ENCODE measurements at places on chromosomes 2 and 18.

DNA sequence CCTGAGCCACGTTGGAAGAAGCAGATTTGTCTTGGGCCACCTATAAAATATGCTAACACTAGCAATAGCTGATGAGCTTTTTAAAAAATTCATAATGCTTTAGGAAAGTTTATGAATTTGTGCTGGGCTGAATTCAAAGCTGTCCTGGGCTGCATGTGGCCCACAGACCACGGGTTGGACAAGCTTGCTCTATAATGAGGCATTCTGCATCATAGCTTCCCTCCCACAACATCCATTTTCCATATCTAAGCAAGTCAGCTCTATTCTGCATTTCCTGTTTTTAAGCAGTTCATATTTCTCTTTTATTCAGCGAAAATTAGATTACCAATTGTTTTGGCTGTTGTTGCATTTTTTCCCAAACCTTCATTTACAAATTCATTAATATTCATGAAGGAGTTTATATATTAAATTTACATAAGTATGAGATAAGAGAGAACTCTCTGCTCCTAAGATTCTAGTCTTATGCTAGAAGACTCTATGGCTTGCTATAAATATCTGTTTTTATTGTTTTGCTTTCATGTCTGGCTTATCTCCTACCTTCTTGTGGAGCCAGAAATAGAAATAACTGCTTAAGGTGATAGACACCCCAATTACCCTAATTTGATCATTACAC is 114.5 kb upstream of the HNRNPA3 start:
- DNase-seq: no peak

- DNase-seq: no peak
These were observed 10.2 kb upstream of the PCARE start for GRCh38 chr2:29084554-29084953.

DNA sequence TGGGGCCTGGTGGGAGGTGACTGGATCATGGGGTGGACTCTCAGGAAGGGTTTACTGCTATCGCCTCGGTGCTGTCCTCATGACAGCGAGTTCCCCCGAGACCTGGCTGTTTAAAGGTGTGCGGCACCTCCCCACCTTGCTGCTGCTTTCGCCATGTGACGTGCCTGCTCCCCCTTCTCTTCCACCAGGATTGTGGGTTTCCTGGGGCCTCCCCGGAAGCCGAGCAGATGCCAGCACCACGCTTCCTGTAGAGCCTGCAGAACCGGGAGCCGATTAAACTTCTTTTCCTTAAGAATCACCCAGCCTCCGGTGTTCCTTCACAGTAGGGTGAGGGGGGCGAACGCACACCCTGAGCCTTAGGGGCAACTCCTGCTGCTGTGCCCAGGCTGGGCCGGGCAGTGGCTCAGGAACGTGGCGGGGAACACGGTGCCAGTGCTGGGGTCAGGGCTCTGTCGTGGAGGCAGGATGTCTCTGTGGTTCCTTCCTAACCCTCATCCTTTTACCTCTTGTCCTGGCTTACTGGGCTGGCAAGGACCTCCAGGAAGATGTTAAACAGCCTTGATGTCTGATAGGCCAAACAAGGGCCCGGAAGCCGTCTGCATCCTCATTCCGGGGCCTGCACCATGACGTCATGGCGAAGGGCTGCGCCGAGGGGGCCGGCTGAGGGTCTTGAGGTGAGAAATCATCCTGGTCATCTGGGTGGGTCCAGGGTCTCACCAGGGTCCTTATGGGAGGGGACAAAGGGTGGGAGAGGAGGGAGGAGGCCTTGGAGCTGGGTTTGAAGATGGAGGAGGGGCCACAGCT is 12.7 kb downstream of the NEU4 start:
- DNase-seq: no peak

GRCh38 chr2:67641312-67642045 is 244.3 kb downstream of the ETAA1 start:
- DNase-seq: no peak
